ENCODE measurements at places on chromosomes 3 and 15.
A peak's percentile ranks its signal among the peaks of the same experiment; 100 is the strongest.

DNA sequence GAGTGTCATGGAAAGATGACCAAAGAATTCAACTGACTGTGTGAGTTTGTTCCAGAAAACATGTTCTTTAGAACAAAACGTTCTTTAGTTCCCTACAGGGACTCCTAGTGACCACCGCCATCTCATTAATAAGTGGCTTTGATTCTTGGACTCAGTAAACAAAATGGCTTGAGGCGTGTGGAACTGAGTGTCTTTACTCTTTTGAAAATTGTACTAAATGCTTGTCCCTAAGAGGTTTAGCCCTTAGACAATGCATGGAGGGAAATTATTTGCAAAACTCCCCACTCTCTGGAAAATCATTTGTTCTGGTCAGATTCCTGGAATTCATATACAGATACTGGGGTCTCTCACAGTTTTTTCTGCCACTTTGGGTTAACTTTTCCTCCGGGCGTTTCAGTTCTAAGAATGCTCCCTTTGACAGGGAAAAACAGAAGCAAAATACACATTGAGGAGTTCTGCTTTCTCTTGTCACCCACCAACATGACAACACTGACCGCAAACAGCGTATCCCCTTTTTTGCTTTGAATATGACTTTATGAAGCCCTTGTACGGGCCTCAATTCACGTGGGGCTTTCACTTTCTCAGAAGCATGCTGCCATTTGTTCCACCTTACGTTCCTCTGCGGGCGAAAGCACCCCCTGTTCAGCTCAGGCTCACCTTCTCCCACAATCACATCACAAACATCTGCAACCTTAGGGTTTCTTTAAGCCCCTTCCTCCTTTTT lies 15.3 kb upstream of the NRROS start:
- DNase-seq = no peak

DNA sequence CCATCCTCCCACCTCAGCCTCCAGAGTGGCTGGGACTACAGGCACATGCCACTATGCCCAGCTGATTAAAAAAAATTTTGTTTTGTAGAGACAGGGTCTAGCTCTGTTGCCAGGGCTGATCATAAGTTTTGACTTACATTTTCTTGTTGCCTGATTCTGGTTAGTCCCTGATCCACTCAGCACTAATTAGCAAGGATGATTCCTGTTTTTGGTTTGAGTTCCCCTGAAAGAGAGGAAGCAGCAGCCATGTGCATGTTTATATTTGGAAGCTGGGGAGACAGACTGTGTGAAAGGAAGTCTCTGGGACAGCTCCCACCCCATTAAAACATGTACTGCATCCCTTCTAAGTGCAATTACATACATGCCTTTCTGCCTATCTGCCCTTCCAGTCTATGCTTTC lies 3.6 kb upstream of the NCK1 start:
- no peak for DNase-seq

- DNase-seq = peak; percentile 66
Measured at GRCh38 chr15:33200444-33200843, 5.9 kb upstream of the FMN1 start.

DNA sequence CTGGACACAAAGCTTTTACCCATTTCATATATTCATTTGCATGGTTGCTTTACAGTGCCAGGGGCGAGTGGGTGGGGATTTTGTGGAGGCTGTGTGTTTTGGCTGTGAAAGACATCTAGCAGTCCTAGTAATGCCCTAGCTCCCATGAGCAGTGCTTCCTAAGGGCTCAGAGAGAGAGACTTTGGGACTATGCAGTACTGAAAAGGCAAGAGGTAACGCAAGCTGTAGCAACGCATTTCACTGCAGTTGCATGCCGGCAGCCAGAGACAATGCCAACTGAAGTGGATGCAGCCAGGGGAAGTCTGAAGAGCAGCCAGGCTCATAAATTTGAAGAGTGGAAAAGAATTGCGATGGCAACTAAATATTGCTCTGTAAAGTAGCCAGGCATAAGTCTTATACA lies 27.4 kb upstream of the ATP10A start:
- DNase-seq = no peak

- DNase-seq = no peak
Measured at GRCh38 chr3:182891364-182891763, 89.0 kb downstream of the DCUN1D1 start.

DNA sequence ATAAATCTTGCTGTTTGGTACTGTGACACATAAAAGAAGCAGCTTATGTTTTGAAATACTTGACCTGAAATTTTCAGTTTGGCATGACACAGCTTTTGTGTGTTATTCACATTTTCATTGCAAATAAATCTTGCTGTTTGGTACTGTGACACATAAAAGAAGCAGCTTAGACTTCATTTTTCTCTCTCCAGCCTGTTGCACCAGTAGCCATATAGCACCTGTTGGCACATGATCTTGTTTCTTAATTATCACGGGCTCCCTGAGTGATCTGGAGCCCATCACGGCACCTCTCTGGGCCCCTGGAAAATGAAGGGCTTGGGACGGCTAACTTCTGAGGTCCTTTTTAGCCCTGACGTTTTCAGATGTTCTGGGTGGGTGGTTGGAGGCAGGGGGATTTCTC lies 77.4 kb upstream of the SLCO3A1 start:
- no peak for DNase-seq

DNA sequence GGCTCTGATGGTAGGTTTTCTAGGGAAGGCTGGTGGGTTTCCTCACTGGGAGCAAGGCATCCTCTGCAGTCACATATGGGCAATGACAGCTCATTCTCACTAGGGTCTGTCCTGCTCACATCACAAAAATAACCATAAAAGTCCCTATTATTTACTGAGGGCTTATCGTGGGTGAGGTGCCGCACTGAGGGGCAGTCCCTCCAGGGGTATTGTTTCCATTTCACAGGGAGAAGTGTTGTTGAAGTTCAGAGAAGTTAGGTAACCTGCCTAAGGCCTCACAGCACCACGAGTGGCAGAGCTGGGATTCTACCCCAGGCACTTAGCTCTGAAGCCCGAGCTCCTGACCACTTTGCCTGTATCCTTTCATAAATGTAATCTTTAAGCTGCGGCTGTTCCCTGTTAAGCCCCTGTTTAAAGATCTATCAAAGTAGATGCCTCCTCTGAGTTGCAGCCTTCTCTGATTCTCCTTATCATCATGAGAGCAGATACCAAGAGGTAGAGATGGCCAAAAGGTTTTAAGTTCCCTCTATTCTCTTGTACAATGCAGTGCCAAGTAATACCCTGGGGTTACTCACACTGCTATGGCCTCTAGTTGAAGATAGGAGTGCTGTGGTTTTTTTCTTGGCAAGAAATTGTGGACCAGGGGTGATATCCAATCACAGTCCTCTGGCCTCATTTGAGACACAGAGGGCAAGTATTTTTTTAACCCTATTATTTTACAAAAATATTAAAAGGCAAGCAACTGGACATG lies 107.0 kb downstream of the RPLP1 start:
- no peak for DNase-seq

DNA sequence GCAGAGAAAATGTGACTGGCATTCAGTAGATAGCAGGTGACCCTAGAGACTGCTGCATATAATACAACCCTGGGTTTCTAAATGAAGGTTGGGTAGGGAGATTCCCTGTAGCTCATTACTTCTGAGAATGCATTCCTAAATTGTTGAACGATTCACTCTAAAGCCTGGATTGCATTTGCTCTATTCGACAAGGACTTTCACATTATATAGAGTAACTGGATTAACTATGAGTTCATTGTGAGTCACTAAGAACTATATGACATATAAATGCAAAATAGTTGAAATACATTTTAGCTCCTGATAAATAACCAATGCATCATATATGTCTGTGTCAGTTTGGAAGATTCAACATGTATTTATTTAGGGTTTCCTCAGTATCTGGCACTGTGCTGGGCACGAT lies 294.7 kb upstream of the CCDC54 start:
- DNase-seq = no peak
